ENCODE measurements at places on chromosomes 1 and 21.

DNA sequence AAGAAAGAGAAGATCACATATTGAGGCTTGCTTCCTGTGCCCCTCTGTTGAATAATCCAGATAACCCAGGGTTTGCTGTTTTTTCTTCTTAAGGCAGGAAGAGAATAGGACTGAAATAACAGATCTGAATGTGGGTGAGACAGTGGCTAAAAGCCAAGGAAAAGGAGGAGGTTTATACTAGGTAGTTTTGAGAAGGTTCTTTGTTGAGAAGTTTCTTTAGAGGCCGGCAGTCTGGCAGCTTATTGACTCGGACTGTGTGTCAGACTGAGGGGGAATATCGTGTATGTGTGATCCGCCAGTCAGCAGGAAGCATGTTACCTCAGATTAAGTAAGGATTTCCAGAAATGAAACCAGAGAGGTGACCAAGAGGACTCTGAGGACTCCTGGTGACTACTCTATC lies 119.8 kb downstream of the PLA2G4A start:
- no peak for DNase-seq

DNA sequence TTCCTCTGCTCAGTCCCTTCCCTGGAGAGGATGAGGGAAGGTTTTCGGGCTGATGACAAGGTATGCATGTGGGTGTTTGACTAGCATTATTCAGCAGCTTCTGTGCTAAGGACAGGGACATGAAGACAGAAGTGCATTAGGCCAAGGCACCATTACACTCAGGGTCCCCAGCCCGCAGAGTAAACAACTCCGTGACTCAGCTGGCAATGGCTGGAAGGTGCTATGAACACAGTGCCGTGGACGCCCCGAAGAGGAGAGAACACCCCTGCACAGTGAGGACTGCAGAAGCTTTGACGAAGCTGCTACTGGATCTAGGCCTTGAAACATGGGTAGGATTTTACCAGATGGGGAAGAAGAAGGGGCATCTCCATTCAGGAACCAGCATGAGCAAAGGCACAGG lies 13.7 kb upstream of the EPS8L3 start:
- no peak for DNase-seq

GRCh38 chr1:165647970-165648369 lies 16.9 kb downstream of the MGST3 start:
- no peak for DNase-seq

GRCh38 chr1:187481581-187482148 lies 652.9 kb downstream of the PLA2G4A start:
- DNase-seq = no peak

- DNase-seq = no peak
Measured at GRCh38 chr1:56490619-56491018, 88.7 kb downstream of the PLPP3 start.

All from activated gamma-delta T cell (primary cell).